ENCODE measurements at places on chromosomes 1 and 21. TPM values are rescaled to one million over a fixed set of nuclear protein-coding genes. Genes with fewer than 3 reads are reported as not detected.
A peak's percentile ranks its signal among the peaks of the same experiment; 100 is the strongest.

DNA sequence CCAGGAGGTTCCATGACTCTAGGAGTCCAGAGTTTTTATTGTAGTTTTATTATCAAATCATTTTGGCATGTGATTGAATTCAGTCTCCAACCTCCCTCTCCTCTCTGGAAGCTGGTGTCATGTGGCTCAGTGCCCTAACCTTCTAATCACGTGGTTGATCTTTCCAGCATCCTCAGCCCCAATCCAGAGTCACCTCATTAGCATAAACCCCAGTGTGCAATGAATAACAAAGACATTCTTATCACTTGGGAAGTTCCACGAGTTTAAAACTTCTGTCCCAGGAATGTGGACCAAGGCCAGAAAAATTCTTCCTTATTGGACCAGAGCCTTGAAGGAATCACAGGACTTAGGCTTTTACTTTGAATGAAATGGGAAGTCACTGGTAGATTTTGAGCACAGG lies 52.2 kb downstream of the KIRREL1 start:
- no peak for DNase-seq

DNA sequence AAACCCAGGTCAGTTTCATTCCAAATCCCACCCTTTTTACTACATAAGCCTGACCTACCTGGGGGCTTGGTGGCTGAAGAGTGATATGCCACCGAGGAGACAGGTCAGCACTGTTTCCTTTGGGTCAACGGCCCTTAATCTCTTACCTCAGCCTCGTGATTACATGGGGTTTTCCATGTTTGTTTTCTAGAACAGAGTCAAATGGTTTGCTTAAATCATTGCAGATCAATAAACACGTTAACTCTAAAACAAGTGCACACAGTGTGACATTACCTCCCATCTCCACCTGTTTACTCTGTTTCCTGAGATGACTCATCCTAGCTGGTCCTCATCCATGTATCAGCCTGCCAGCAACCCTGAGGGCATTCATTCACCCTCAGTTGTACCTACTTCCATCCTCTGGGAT lies 40.8 kb upstream of the TP53BP2 start:
- DNase-seq, result no peak

GRCh38 chr21:34705011-34705410 lies 36.2 kb downstream of the CLIC6 start:
- DNase-seq, result no peak

- DNase-seq, result no peak
Observed at GRCh38 chr1:176878750-176879536, 285.6 kb downstream of the ASTN1 start.

Gene LCE3D
- total RNA-seq, result not detected

- DNase-seq, result no peak
Observed at GRCh38 chr1:27444632-27445031, 45.3 kb downstream of the WASF2 start.

DNA sequence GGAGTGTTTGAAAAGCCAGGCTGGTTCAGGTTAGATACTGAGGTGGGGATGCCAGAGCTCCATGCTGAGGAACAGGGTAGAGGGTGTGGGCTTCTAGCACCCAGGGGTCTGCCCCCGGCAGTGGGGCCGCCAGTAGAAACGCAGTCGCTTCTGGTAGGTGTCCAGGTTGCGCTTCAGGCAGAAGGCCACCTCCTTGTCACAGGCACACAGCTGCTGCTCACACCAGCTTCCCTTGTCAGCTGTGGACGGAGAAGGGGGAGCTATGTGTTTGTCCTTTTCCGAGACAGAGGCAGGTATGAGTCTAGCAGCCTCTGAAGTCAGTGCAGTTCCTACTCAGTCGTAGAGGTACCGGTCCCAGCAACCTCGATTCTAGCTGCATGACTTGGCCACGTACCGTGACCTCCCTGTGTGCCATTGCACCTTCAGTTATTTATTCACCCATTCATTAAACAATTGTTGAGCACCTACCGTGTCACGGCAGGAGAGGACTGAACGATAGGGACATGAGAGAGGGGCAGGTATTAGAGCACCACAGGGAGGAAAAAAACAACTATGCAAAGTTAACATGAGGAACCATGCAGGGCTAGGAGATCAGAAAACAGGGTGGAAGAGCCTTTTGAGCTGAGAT lies 5.2 kb downstream of the PLA2G2D start:
- DNase-seq, result no peak

DNA sequence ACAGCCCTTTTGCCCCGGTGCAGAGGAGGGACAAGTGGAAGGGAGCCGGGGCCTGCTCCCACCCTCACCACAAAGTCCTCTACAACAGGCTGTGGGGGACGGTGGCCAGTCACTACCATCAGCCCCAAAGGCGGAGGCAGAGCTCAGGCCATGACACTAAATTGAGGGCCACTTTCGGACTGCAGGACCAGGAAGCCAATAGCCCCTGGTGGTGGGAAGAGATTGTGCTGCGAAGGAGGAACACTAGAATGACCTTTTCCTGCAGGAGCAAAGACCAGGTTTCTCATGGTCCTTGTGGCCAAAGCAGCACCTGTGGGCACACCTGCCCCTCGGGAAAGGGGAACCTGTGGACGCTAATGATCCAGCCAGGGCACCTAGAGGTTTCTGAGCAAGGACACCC lies 30.3 kb downstream of the ACTA1 start:
- DNase-seq, result no peak

- no peak for DNase-seq
Observed at GRCh38 chr1:46575778-46576177, 24.3 kb upstream of the KNCN start.

DNA sequence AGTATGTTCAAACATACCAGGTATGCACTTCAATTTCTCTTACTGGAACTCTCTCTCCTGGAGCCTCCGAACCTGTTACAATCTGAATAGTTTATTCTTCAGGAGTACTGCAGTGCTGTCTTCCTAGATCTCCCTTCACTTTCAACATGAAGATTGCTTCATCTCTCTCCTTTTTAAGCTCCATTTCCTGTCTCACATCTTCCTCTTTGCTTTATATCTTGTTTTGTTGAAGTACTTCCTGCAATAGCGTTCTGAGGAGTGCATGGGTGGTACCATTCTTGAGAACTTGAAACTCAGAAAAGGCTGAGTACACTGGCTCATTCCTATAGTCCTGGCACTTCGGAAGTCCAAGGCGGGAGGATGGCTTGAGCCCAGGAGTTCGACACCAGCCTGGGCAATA lies 15.7 kb upstream of the C1orf146 start:
- DNase-seq, result no peak

DNA sequence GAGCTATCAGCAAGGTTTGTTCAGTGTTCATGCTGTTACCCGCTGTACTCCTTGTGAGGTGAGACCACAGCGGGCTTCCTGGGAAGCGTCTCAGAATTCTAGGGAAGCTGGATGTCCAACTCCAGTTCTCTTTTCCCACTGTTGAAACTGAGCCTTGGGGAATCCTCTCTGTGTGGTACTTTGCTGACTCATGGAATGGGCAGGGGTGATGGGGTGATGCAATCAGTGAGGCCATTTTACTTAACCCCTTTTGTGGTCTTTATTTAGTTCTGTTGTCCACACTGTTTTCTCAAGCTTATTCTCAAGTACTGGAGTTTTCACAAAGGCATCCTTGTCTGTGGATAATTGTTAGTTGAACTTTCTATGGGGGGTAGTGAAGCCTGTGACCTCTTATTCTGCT lies 42.6 kb downstream of the ACKR1 start:
- no peak for DNase-seq

DNA sequence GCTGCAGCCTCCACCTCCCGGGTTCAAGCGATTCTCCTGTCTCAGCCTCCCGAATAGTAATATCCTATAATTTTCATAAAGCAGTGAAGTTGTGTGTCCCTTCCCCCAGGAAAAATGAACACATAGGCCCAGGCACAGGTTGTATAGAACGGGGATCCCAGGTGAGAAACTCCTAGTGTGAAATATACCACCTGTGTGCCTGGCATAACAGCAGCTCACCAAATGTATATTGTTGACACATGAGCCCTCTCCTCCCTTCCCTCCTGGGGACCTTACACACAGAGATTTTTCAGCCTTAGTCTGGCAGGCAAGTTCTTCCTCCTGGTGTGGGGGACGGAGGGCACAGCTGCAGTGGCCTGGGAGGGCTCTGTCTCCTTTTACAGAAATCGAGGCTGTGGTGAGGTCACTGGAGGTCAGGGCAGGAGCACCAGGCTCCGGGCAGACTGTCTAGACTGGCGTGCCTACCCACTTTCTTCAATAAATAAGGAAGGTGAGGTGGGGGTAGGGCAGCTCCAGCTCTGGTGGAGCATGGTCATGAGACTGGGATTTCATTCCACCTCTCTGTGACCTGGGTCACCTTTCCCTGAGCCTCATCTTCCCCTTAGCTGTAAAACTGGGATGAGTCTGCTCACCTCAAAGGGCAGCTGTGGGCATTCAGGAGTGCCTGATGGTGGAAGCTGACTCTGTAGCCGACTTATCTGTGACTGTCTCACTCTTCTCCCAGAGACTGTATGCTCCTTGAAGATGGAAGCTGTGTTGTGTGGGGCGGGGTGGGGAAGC lies 14.3 kb downstream of the RCC1 start:
- DNase-seq, result no peak

Gene CHIA
- total RNA-seq, result not detected

- DNase-seq, result no peak
Observed at GRCh38 chr1:211939876-211940468, 95.4 kb downstream of the INTS7 start.

DNA sequence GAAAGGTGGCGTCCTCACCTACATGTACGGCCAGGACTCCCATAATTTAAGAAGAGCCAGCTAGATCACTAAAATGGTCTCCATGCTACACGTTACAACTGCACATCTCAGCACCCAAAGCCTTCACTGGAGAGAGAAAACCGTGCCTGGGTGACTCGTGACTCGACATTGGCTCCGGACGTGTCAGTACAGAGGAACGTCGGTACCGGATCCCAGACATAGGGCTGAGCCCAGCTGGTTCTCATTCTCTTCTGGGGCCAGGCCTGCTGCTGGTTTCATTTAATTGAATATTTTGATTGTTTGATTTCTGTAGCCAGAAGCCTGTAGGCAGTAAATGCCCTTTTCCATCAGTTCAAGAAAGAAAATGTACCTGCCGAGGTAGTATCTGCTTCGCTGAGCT lies 93.1 kb downstream of the HHIPL2 start:
- peak; percentile 8 for DNase-seq

DNA sequence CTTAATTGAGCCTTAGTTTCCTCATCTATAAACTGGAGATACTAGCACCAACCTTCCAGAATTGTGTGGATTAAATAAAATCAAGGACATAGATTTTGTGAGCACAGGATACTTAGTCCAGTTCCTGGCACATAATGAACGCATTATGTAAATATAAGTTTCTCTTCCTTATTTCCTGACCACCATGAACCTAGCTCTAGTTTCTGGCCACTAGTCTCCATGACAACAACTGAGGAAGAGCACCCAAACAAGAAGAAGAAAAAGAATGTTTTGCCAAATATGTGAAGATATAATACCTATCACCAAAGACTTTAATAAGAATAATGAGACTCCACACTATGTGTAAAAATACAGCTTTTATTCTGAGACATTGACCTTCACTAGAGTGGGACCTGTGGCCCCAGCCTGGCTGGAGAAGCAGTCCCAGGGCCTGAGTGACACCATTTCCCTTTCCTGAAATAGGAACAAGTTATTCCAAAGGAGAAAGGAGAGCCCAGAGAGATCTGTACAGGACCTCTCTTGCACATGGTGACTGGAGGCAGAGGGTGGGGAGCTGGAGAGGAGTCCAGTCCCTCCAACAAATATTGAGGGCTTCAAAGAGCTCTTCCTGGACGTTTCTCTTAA lies 940 bp upstream of the USF1 start:
- no peak for DNase-seq

GRCh38 chr1:157597959-157598667 lies at the start of gene FCRL4:
FCRL4 (minus strand) TSS chr1:157598085; CDS start chr1:157597944, 141 bp downstream.
- no peak for DNase-seq

DNA sequence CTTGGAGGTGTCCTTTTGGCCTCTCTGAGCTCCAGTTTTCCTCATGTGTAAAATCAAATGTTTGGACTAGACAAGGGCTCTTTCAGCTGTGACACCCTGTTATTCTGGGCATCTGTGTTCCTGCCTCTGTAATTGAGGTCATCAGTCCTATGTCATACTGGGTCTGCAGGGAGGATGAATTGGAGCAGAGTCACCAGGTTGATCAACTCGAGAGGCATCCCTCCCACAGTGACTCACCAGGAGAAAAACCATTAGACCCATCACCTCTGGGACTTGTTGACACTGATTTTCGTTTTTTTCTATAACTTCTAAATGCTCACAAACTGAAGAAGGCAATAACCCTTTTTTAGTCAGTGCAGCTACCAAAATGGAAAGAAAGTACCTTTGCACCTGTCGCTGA lies 82.2 kb downstream of the ST6GALNAC5 start:
- no peak for DNase-seq

GRCh38 chr1:53207726-53208125 lies 11.1 kb downstream of the CPT2 start:
- no peak for DNase-seq

Gene CYP4A22
- not detected for total RNA-seq

DNA sequence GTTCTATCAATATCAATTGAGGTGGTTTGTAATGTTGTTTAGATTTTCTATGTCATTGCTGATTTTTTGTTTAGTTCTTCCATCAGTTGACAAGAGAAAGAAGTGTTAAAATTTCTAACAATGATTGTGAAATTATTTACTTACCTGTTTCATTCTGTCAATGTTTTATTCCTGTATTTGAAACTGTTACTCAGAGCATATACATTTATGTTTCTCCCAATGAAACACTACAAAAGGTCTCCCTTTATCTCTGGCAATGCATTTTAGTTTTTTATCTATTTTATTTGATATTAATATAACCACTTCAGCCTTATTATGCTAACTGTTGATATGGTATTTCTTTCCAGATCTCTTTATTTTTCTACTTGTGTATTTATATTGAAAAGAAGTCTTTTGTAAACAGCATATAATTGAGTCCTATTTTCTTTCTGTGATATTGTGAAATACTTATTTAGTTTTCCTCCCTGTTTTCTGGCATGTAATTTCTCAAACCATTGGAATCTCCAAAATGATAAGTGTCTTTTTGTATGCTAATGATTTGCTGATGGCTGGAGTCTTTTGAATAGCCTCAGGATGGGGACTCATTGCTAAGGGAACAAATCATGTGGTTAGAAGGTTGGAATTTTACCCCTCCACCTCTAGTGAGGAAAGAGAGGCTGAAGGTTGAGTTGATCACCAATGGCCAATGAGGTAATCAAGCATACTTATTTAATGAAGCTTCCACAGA lies 122.0 kb downstream of the ADSS2 start:
- DNase-seq, result no peak

Gene PLA2G2C
- total RNA-seq, result 4.1 TPM

Gene NTMT2
- total RNA-seq, result not detected

- no peak for DNase-seq
Observed at GRCh38 chr1:49765034-49765433, 258.7 kb downstream of the AGBL4 start.

Gene S100B
- 31.8 TPM for total RNA-seq

Gene VSIG8
- not detected for total RNA-seq

DNA sequence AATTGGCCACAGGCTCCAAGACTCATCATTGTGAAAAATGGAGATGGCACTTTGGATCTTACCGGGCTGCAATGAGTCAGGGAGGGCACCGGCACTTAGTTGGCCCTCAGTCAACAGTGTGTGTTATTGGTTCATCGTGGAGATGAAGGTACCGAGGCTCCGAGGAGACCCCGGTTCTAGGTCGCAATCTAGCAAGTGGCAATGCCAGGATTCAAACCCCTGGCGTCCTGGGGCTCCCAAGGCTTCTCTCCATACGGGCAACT lies 49.0 kb upstream of the ACOT11 start:
- no peak for DNase-seq

Gene RC3H1
- total RNA-seq, result 37.9 TPM

Gene ADAMTSL4
- total RNA-seq, result 7.2 TPM

Gene NCAM2
- 0.96 TPM for total RNA-seq

Gene LCE3E
- not detected for total RNA-seq

Measured in transverse colon (tissue), 4 donors.